Activated T-helper 1 cell treated with anti-CD3 and anti-CD28 coated beads, Interleukin-12 subunit alpha, Interleukin-12 subunit beta, Interleukin-2, Interleukin-4 antibody, amounts not matched to agents 30 ng/mL and 10 ng/mL and 1 ng/mL, durations not matched to agents 14 hours and 24 hours and 36 hours (primary cell): ENCODE measurements at places on chromosomes 6 and 20.

- DNase-seq, result peak; percentile 3
Measured at GRCh38 chr6:39980839-39981580, 46.7 kb upstream of the MOCS1 start.

- DNase-seq, result no peak
Measured at GRCh38 chr6:141210901-141211300, 921.8 kb upstream of the GJE1 start.

DNA sequence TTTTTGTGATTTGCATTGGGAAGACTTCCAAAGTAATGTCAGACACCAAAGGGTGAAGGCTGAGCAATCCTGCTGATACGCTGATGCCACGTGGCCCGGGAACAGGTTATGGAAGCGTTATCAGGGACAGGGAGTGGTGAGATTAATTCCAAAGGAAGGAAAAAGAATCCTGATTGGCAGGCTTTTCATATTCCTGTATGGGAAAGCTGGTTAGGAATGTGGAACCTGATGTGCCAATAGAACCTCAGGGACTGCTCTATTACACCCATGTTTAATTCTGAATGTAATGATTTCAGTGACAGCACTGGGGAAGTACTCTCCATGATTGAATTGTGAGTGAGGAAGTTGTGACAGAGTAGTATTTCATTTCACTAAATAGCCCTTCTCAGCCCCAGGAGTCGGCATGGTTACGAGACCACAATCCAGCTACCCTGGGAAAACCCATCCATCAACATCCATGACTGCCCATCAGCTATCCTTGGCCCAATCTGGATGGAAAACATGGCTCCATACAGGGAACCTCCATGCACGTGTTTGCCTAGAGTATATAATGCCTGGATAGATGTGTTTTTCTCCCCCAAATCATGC, 49.4 kb downstream of the F13A1 start:
- DNase-seq, result no peak

DNA sequence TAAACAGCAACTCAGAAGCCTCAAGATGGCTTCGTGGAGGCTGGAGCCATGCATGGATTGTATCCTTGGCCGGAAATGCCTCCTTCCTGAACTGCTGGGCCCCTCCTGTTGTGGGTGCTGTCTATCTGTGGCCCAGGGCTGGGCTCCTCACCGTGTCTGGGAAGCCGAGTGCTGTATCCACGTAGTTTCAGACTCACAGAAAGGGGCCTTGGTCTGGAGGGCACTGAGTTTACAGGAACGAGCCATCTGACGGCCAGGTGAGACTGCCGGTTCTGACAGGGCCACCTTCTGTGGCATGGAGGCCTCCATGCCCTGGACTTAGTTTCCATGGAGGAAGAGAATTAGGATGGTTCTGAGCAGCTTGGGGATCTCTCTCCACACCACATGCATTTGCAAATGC, 142.2 kb downstream of the ERMARD start:
- no peak for DNase-seq

DNA sequence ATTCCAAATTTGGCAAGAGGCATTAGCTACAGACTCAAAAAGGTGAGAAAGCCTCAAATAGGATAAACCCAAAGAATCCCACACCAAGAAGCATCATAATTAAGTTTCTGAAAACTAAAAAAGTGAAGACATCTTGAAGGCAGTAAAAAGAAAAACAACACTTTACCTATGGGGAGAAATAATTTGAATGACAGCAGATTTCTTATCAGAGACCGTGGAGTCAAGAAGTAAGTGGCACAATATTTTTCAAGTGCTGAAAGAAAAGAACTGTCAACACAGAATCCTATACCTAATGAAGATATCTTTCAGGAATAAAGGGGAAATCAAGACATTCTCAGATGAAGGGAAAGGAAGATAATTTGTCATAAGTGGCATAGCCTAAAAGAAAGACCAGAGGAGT, 193.3 kb upstream of the CHD6 start:
- no peak for DNase-seq

GRCh38 chr20:18728870-18729224, 84.7 kb upstream of the SCP2D1 start:
- DNase-seq, result no peak
